HT1080 (cell line): ENCODE measurements at places on chromosomes 7 and 10. TPM values are rescaled to one million over a fixed set of nuclear protein-coding genes. Genes with fewer than 3 reads are reported as not detected.

DNA sequence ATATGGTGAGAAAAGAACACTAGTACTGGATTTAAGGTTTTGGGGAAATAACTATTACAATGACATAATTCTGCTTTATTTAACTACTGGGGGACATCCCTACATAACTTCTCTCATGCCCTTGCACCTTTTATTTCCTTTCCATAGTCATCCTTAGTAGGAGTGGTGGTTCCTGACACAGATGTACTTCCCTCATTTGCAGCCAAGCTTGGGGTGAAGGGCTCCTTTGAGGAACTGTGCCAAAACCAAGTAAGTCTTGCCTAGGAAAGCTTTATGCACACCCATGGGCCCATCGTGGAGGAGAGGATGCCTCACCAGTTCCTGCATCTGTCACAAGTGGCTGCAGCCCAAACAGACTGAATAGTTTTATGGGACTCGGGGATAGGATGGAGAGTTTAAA is 20.6 kb downstream of the ZDHHC6 start:
- DNase-seq = no peak

DNA sequence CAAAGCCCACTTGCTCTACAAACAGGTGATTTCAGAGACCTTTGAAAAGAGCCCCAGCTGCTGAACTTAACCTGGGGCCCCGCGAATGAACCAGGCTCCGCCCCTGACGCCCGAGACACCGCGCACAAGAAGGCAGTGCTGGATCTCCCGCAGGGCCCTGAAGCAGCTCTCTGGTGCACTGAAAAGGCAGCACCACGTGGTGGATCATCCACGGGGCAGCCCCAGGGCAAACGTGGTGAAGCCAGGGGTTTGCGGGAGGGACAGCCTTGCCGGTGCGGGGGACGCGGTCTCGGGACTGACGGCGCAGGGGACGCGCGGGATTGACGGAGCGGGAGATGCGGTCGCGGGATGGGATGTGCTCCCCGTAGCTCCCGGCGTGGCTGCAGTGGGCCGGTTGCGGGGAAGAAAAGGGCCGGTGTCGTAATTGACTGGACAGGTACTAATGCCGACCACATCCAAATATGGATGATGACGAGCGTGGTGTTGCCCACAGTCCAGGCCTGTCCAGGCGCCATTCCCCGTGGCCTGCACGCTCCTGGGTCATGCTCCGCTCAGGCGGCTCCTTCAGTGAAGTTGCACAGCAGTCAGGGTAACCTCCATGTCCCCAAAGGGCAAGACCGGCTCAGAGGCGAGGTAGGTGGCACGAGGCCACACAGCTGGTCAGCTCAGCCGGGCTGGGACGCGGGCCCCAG is 421.1 kb downstream of the DNAJB6 start:
- DNase-seq = no peak

- DNase-seq = no peak
These were observed 198.1 kb downstream of the CXCL12 start for GRCh38 chr10:44186821-44187220.

DNA sequence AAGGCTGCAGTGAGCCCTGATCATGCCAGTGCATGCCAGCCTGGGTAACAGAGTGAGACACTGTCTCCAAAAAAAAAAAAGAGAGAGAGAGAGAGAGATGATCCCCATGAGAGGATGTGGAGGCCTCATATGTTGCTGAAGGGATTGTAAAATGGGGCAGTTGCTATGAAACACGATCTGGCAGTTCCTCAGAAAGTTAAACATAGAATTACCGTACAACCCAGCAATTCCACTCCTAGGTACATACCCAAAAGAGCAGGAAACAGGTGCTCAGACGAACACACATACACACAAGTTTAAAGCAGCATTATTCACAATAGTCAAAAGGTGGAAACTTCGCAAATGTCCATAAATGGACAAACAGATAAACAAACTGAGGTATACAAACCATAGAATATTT is 27.4 kb upstream of the CYTH3 start:
- no peak for DNase-seq

GRCh38 chr7:95052566-95053094 is 145.2 kb downstream of the PPP1R9A start:
- DNase-seq = no peak

- no peak for DNase-seq
These were observed 49.1 kb downstream of the ARID5B start for GRCh38 chr10:61950449-61951143.

GRCh38 chr7:31027161-31027965 is 24.7 kb upstream of the ADCYAP1R1 start:
- DNase-seq = no peak

GRCh38 chr10:75682649-75683557 is 251.5 kb downstream of the LRMDA start:
- no peak for DNase-seq

- no peak for DNase-seq
These were observed at the start of gene ADCK2 for GRCh38 chr7:140672382-140673062. Gene ADCK2, plus strand, starts transcription at chr7:140672945. Its CDS starts 386 bp downstream, at chr7:140673331.

DNA sequence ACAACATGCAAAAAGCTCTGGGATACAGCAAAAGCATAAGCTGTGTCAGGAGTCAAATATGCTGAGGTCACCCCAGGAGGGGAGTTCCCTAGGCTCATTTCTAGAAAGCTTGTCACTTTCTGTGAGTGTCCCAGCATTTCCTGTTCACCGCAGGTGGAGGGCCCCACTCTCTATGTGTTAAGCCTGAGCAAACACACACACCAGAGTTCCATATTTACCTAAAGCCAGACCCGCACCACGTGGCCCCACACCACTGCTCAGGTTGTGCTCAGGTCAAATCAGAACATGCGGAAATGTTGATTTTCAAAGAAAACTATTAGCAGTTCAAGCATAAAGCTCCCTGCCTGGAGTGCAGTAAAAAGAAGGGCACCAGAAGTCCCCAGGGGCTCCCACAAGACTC is 259.6 kb upstream of the PPP2R2D start:
- DNase-seq = no peak

DNA sequence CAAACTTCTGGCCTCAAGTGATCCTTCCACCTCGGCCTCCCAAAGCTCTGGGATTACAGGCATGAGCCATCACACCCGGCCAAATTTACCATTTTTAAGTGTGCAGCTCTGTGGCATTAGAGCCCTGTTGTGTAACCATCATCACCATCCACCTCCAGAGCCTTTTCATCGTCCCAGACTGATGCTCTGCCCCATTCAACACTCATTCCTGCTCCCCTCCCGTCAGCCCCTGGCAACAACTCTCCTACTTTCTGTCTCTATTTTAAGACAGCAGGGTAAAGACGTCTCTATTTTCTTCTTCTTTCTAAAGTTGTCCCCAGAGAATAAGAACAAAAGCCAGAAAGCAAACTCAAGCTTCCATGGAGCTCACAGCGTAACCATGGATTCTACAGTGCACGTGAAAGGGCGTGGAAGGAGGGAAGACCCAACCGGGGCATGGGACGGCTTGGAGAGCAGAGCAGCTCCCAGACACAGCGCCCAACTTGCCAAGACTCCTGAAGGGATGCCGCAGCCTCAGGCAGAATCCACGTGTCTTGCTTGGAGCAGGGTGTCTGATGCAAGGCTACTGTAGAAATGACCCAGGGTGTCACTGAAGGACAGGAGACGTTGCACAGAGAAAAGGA is 42.7 kb upstream of the PITRM1 start:
- DNase-seq = no peak

The PRR15 gene
- not detected in 2 replicates for total RNA-seq

The SLC26A5 gene
- total RNA-seq = not detected in 2 replicates

The CPVL gene
- total RNA-seq = 0.50 and 0.90 TPM in 2 replicates

The BPGM gene
- total RNA-seq = 8.7 and 9.4 TPM in 2 replicates

The DRGX gene
- total RNA-seq = not detected in 2 replicates
